Stimulated activated CD4-positive, alpha-beta T cell treated with anti-CD3 and anti-CD28 coated beads, TNF-alpha, amount 100 ng/mL, for 24 hours (primary cell): ENCODE measurements at places on chromosomes 12 and 14.

GRCh38 chr14:95301527-95302187 is 18.1 kb downstream of the CLMN start:
- DNase-seq, result no peak

DNA sequence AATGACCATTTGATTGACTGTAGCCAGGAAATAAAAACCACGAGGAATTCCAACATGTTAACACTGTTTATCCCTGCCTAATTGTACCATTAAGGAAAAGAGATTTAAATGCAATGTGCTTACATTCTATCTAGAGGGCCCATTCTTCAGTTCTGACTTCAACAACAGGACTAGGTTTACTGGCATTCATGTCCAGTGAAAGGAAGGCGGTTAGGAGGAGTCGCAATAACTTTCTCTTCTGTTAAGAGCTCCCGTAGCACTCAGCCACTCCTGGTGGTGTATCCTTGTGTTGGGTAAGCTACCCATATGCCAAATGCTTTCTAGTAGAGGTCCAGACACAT is 154.7 kb downstream of the STXBP6 start:
- no peak for DNase-seq

- DNase-seq, result no peak
Measured at GRCh38 chr12:89353188-89353822, 1.0 kb upstream of the DUSP6 start.

- no peak for DNase-seq
Measured at GRCh38 chr12:237026-237815, 23.3 kb upstream of the SLC6A12 start.

GRCh38 chr12:52015532-52016041 is 8.8 kb downstream of the TAMALIN start:
- DNase-seq, result no peak

DNA sequence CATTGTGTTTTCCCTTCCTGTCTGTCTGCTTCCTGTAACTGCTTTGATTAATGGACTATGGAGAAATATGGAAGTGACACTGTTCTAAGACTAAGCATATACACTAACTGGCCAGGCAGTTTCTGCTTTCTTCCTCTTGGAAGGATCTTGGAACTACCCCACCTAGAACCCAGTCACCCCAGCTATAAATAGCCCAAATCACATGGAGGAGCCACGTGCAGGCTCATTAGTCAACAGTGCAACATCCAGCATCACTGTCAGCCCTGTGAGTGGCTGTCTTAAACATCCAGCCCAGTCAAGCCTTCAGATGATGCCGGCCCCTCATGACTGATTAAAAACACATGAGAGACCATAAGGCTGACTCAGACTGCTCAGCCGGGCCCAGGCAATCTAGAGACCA is 39.2 kb downstream of the BCAT1 start:
- DNase-seq, result no peak
